NCI-H1092 (cell line): ENCODE measurements at places on chromosomes 13 and 19.
A peak's percentile ranks its signal among the peaks of the same experiment; 100 is the strongest.

DNA sequence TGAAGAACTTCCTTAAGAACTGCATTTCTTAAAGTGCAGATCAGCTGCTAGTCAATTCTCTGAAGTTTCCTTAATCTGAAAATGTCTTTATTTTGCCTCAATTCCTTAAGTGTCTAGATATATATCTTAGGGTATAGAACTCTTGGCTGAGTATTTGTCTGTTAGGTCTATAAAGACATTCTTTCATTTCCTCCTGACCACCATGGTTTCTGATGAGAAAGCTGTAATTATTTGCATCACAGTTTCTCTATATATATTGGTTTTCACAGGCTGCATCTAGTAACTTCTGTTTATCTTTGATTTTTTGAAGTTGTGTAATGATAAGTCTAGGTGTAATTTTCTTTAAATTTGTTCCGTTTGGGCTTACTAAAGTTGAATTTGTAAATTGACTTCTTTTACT is 15.2 kb downstream of the NDFIP2 start:
- DNase-seq = no peak

GRCh38 chr13:29182216-29182615 is 362.1 kb downstream of the MTUS2 start:
- no peak for DNase-seq

DNA sequence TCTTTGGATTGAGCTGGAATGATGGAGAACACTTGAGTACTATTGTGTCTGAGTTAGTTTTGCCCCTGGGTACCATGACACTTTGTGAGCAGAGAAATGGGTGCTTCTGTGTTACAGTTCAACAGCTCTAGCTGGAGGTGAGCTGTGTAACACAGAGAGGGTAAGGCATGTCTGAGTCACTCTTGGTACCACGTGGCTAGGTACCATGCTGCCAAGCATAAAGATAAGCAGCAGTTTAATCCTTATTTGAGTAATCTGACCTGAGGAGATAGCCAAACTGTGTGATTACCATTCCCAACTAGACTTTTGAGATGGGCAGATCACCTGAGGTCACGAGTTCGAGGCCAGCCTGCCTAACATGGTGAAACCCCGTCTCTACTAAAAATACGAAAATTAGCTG is 122.0 kb downstream of the OLFM4 start:
- DNase-seq = no peak

DNA sequence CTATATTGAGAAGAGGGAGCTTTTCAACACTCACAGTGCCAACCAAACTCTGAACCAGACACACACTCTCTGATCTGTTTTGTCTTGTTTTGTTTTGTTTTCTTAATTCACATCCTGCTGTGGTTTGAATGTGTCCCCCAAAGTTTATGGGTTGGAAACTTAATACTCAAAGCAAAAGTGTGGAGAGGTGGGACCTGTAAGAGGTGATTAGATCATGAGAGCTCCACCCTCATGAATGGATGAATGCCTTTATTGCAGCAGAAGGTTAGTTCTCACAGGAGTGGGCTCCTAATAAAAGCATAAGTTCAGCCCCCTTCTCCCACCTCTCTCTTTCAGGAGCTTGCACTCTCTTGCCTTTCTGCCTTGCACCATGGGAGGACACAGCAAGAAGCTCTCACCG is 957.1 kb downstream of the PCDH9 start:
- DNase-seq = no peak

DNA sequence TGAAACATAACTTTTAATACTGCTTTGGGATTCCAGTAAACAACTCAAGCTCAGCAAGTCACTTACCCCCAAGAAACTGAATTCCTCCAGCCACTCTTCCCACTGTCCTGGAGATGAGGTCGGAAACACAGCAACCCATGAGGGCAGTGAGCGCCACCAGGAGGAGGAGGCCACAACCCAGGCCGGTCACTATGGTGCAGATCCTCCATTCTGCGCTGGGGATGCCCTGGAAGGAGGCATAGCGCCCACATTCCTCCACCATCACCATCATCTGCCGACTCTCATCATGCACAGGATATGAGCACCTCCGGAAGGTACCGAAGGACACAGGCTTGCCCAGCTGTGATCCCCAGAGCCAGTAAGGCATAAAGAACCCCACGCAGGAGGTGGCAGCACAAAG is 2.2 kb downstream of the LHFPL6 start:
- no peak for DNase-seq

DNA sequence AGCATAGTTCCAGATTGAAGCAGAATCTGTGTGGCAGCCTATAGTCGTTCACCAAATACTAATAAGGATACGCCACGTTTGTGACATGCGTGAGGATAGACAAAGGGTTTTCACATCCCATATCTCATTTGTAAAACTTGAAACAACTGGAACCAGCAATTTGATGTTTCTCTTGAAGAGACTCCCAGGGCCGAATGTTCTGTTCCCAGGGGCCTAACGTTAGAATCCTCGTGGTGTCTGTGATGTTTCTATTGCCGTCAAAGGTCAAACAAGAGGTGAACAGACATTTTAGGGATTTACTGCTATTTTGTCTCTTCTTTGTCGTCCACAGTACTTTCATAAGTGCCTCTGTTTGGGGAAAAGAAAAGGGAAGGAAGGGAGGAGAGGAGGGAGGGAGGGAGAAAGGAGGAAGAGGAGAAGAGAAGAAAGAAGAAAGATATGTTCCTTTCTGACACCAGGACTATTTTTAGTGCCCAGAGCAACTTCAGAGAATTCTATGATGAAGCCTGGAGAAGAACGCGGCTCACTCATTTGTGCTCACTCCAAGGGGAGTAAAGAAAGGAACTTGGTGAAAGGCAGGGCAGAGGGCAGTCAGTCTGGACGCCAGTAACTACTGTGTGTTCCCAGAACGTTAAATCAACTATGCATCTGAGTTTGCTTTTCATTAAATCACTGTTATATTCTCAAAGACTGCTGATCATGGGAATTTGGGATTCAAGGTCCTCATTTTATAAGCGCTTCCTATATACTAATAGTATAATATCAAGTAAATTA is 154.5 kb downstream of the DCT start:
- no peak for DNase-seq

- DNase-seq = no peak
Observed at GRCh38 chr19:18905513-18906236, 9.7 kb upstream of the CERS1 start.

- DNase-seq = no peak
Observed at GRCh38 chr13:31008400-31009115, 76.1 kb downstream of the TEX26 start.

DNA sequence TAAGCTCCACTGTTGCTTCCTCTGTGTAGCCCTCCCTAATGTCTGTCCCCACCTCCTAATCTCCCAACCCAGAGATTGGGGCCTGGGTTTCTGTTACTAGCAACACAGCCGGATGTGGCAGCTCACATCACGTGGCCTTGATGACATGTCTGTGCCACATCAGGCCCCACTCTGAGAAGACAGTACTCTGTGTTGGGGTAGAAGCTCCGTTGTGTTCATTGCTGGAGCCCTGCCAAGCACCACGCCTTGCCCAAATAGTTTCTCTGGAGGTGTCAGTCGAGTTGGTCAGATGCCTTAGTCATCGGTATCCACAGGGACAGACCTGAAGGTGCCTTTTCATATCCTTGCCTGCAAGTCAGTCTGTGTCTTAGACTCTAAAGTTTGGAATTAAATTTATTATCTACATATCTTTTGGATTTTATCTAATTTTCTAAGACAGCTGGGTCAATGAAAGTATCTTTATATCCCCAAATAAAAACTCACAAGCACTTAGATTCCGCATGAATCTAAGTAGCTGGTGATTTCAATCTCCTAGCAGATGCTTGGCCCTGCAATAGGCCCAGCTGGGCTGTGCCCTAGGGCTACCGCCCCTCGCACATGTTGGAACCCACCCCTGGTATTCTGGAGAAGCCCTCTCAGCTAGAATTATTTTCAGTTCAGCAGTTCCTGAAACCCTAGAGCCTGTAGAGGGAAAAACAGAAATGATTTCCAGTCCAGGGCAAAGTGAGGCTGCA is 204.0 kb upstream of the TSHZ3 start:
- DNase-seq = no peak

GRCh38 chr13:27170516-27171243 is 931 bp downstream of the USP12 start:
- peak; percentile 28 for DNase-seq

- DNase-seq = peak; percentile 91
Observed at GRCh38 chr13:108980237-108980636, 350.8 kb downstream of the MYO16 start.

DNA sequence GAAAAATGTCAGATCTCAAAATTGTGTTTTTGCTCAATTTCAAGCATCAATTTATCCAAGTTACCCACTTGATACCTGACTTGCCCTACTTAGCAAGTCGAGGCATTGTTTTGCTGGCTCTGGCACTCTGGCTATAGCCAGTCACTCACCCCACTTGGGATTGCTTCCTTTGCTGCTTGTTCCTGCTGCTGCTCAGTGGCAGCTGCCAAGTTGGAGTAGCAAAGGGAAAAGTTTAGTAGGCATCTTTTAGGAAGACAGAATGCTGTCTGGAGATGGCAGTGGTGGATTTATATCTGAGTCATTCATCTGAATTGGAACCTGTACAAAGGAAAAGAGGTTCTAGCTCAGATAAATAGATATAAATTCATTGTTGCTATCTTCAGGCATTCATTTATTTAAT is 41.2 kb downstream of the PCCA start:
- no peak for DNase-seq

DNA sequence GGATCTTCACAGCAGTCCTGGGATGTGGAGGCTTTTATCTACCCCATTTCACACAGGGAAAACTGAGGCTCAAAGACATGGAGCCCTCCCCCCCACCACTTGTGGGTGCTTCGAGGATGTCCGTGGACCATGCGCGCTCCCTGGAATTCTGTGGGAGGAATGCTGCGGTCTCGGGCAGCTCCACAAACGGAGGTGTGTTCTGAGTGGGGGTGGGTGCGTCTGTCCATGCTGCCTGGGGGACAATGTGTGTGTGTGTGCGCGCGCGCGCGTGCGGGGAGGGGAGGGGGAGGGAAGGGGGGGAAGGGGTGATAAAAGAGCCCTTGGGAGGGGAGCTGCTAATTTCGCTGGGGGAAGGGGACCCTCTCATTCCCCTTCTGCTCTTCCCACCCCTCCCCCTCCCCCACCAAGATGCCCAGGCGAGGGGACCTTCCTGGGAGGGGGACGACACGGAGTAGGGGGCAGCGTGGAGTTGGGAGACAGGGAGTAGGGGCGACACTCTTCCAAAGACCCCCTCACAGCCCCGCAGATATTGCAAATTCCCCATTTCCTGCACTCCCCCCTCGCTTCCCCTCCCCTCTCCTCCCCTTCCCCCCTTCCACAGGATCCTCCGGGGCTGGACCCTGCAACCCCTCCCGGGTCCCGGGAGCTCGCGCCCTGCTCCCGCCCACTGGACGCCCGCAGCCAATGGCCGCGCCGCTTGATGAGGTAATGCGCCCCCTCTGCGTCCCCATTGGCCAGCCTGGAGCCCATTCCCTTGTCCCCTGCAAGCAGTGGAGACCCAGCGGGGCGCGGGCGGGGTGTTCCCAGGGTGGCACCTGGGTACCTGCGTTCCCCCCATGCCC is 18.9 kb upstream of the ZNRF4 start:
- peak; percentile 54 for DNase-seq

GRCh38 chr19:41133260-41133659 is 19.0 kb downstream of the CYP2F1 start:
- DNase-seq = no peak

DNA sequence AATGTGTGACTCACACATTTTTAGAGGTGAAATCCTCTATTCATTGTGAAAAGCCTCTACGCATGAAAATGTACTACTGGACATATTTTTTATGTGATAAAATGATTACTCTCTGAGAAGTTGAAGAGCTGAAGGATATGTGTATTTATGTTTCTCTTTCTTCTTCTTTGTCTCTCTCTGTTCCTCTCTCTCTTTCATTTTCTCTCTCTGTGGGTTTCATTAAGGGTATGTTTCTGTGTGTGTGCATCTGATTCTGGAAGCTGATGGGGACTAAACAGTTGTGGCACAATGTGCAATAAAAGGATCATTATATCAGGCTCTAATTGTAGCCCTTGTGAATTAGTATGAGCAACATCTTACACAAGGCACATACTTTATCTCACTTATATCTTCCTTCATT is 867.7 kb downstream of the PCDH9 start:
- DNase-seq = no peak

DNA sequence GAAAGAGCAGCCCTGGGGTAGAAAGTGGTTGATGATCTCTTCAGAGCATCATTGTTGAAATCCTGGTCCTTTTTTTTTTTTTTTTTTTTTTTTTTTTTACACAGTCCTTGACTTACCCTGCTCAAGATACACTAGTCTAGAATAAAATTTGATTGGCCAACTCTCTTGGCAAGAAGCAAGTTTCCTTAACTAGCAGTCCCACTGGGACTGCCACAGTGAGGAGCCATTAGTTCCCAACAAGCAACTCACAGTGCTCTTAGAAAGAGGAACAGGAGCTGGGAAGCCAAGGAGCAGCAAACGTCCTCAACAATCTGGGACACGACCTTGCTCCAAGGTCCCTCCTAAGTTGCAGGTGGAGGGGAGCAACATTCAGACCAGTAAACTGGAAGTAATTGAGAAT is 47.9 kb upstream of the INTS6 start:
- no peak for DNase-seq

DNA sequence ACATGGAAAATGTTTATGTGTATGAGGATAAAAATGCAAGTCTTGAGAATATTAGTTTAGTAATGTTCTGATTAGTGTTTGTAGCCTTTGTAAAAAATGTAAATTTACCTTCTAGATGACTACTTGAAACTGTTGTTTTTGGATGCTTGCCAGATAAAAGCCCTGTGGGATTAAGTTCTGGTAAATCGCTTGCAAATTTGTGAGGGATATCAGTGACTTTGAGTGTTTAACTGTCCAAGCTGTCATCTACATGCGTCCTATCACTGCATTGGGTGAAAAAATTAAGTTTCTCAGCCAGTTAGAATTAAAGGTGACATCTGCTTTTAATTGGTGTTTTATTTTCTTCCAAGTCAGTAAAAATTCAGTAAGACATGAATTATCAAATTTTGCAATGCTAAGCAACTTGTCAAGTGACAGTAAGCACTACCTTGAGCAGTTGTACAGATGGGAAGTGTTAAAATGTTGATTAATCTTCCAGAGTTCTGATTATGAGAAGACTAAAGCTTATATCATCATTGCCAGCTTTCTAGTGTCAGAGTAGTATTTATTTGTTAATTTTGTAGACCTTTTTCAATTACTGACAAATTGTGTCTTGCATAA is 88.0 kb downstream of the PCCA start:
- DNase-seq = peak; percentile 50

DNA sequence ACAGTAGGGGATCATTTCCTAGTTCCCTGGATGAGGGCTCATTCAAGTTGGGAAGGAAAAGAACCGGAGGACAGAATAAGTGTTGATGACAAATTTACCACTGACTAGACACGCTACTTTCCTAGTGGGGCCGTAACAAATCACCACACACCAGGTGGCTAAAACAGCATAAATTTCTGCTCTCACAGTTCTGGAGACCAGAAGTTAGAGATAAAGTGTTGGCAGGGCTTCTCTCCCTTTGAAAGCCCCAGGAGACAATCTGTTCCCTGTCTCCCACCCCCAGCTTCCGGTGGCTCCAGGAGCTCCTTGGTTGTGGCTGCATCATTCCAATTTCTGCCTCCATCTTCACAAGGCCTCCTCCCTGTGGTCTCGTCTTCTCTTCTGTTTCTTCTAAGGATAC is 65.4 kb upstream of the ARGLU1 start:
- DNase-seq = no peak

GRCh38 chr13:95168191-95168590 is 133.1 kb downstream of the ABCC4 start:
- DNase-seq = no peak

- no peak for DNase-seq
Observed at GRCh38 chr19:38657633-38658222, 10.3 kb downstream of the ACTN4 start.
